ENCODE measurements at places on chromosomes 5 and 9.

- DNase-seq = no peak
Observed at GRCh38 chr9:79731171-79731890, 159.6 kb downstream of the TLE4 start.

GRCh38 chr5:53126521-53126920, 17.0 kb upstream of the MOCS2 start:
- DNase-seq = no peak

- no peak for DNase-seq
Observed at GRCh38 chr5:82417776-82418607, 139.8 kb upstream of the RPS23 start.

- DNase-seq = no peak
Observed at GRCh38 chr5:145449794-145450193, 385.3 kb downstream of the PRELID2 start.

- no peak for DNase-seq
Observed at GRCh38 chr5:78763659-78764189, 115.2 kb upstream of the LHFPL2 start.

DNA sequence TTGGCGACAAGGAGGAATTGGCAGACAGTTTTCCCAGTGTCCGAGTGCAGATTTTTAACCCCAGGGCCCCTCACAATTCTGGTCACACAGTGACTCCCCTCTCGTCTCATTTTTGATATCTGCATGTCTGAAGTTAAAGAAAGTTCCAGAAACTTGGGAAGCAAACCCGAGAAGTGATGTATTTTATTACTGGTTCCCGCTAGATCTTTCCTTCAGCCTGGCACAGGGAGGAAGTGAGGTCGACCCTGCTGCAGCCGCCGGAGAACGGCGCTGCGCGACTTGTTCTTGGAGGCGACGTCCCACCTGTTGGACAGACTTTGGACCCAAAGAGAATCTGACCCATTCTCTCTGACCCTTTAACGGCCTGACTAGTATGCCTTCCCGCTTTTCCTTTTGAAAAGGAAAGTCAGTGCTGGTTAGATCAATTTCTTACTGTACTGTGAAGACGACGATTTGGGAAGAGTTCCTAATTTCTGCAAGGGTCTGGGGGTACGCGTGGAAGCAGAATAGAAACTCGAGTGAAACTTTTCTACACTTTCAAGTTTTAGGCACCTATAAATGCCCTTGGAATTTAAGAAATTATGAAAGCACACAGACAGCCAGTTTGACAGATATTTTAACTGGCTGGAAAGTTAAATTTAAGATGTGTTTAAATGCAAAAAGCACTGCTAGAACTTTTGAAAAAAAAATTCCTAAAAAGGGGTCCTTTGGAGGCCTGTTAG, 744 bp downstream of the OTULIN start:
- DNase-seq = peak; percentile 26

DNA sequence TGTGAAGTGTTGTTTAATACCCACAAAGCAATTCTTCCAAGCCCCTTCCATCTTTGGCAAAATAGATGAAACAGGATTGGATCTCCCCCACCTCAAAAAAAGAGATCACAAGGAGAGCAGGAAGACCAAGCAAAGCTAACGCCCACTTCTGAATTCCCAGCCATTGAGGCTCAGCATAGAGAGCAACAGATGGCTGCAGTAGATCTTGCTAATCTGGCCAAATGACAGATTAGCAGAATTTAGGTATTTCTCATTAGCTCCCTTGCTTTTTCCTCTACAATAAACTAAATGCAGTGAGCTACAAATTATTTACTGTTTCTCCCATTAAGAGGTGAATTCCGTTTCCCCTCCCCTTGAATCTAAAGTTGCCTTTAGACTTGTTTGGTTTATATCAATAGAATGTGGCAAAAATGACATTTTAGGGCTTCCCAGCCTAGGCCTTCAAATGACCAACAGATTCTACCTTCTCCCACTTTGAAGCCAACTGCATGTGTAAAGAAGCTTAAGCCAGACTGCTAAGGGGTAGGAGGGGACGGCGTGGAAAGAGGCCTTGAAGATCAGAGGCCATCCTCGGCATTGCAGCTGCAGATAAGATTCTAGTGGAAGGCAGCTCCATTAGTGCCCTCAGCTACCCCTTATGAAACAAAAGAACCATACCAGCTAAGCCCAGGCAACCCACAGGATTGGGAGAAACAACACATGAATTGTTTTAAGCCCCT, 56.8 kb upstream of the CPEB4 start:
- DNase-seq = no peak
